ENCODE measurements at places on chromosomes 6 and 20.

DNA sequence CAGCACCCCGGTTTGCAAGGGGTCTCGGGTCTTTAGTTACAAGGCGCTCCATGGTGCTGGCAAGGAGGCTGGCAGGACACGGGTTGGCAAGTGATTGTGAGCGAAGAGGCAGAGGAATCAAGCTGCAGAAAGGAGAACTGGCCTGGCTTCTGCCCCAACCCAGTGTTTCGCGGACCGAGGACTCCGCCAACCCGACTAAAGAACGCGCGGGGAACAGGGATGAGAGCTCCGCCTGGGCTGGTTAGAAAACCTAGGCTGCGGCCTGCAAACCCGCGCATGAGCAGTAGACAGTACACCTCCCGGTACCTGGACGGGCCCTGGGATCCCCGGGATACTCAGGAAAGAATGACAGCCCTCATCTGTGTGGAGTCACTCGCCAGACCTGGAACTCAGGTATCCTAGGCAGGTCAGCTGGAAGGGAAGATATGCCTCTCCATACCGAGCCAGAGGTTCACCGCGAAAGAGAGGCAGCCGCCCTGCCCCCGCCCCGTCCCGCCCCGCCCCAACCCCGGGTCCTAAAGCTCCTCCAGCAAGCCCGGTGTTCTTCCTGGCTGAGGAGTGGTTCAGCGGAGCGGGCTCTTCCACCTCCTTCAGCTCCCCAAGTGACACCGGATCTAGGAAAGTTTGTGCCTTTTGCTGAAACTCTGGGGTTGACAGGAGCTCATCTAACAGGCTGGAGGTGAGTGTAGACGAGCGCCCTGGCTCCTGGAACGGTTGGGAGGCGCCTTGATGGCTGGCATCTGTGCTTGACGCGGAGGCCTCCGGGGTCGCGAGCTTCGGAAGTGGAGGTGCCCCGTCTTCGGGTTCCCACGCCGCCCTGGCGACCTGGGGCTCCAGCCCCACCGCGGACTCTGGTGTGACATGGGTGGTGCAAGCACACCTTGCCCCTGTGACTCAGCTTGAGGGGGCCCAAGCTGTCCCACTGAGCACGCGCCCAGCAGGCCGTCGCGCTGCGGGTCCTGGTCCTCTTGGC, 1847.3 kb upstream of the DEFB115 start:
- DNase-seq = no peak

GRCh38 chr6:149107520-149107919, 210.0 kb upstream of the TAB2 start:
- DNase-seq = no peak

DNA sequence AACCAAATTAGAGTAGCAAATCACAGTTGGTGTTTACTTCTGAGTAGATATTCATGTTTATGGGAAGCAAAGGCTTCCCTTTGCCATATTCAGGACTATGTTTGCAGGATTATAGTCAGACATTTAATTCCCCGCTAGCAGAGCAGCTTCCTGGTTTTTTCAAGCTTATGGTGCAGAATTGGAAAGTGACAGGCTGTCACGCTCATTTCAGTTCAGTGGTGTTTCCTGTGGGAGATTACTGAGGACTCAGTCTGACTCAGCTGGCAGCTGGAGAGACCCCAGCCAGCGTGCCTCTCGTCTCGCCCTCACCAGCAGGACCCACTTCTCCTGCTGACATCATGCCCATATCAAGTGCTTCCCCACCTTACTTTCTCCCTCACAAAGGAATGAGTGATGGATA, 85.1 kb downstream of the LYRM2 start:
- DNase-seq = no peak

- DNase-seq = no peak
These were observed 146.8 kb downstream of the TFAP2B start for GRCh38 chr6:50965495-50965894.

DNA sequence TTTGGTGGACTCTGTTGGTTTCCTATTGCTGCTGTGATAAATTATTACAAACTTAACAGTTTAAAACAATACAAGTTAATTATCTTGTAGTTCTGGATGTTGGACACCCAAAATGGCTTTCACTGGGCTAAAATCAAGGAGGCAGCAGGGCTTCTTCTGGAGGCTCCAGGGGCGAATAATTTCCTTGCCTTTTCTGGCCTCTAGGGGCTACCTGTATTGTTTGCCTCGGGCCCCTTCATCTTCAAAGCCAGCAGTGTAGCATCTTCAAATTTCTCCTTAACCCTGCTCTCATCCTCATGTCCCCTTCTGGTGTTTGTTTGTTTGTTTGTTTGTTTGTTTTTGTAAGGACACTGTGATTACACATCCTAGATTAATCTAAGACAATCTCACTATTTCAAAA, 60.5 kb upstream of the ANKEF1 start:
- no peak for DNase-seq

- no peak for DNase-seq
These were observed 146.9 kb downstream of the FOXC1 start for GRCh38 chr6:1756472-1757129.

DNA sequence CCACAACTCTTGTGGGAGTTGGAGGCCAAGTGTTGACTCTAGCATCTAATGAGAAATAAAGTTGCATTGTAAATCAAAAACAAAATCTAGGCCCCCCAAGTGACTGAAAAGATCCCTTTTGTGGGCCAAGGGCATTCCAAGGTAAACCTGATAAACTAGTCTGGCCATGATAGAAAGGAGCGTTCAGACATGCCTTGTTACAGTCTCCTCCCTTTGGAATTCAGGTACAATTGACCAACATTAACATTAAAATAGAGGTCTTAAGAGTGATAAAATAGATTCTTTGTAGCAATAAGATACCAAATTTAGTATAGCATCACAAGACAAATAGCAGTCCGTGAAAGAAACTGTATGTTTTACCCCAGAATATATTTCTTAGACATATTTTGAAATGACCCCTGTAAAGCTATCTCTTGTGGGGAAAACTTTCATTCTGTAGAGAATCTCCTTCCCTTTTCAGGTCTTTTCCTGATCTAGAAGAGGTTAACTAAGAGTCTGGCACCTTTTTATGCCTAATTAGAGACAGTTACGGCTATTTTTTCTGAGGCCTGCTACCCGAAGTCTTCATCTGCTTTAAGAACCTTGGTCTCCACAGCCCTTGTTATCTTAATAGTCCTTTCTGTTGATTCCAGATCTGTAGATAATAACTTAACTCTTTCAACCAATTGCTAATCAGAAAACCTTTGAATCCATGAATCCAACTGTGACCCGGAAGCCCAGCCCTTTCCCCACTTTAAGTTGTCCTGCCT, 495.4 kb upstream of the MMS22L start:
- no peak for DNase-seq

DNA sequence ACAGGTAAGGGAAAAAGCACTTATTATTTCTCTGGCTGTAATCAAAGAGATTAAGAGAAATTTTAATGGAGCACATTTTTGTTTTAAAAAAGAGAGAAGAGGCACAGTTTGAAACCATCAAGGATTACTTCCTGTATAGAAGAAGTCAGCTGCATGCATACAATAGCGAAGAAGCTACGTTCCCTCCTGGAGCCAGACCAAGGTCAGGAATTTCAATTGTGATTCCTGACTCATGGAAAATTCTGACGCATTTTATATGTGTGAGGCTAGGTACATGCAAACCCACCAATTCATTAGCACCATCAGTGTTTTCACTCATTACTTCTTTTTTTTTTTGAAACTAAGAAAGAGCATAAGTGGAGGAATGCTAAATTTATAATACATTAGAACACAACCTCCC, 232.7 kb upstream of the SGK1 start:
- DNase-seq = no peak

- DNase-seq = no peak
These were observed 1.9 kb downstream of the PHIP start for GRCh38 chr6:79076160-79076559.

DNA sequence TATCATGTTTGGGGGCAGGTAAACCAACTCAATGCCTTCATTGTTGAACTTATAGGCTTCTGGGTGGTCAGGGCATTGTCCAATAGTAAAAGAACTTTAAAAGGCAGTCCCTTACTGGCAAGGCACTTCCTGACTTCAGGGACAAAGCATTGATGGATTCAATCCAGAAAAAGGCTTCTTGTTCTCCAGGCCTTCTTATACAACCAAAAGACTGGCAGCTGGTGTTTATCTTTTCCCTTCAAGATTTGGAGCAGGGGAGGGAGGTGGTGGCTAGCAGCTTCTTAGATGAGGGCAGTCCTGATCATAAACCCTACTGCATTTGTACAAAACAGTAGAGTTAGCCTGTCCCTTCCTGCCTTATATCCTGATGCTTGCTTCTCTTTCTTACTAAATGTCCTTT, 57.5 kb downstream of the NCOA3 start:
- no peak for DNase-seq

DNA sequence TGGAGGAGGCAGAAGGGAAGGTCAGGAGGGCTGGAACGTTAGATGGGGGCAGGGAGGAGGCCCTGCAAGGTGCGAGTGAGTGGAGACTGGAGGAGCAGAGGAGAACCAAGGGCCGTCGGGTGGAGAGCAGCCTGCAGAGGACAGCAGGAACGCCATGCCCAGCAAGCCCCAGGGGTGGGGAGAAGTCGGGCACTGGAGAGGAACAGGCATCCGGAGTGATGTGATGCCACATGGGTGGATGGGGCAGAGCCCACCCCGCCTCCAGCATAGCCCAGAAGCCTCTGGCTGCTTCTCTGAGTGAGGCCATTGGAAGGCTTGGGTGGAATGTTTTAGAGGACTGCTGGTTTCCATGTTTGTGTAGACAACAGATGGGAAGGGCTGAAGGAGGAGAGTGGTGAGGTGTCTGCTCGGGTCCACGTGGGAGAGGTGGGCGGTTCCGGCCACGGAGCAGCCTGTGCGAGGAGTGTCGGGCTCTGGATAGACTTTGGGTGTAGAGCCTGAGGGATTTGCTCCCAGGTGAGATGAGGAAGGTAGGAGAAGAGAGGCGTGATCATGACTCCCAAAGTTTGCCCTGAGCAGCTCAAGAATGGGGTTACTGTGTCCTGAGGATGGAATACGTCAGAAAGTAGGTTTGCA, 221.4 kb downstream of the SMOC2 start:
- DNase-seq = no peak

DNA sequence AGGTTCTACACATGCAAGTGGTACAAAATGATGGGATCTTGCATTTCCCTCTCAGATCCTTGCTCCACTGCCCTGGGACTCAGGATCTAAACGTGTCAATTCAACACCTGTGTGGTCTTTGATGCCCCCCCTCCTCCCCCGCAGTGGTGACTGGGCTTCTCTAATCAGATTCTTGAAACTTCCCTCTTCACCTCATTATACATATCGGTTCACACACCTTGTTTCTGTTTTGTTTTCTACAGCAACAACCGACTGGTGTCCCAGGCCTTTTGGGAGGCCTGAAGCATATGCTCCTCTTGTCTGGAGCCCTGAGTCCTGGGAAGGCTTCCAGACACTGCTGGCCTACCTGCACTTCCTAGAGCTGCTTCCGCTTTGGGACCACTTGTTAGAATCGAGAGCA, 20.0 kb downstream of the SAMD3 start:
- no peak for DNase-seq

- no peak for DNase-seq
These were observed 262.0 kb upstream of the FOXQ1 start for GRCh38 chr6:1049900-1050299.

GRCh38 chr20:12072954-12073264, 155.2 kb downstream of the BTBD3 start:
- no peak for DNase-seq

GRCh38 chr6:37675606-37676005, 22.1 kb downstream of the MDGA1 start:
- no peak for DNase-seq

DNA sequence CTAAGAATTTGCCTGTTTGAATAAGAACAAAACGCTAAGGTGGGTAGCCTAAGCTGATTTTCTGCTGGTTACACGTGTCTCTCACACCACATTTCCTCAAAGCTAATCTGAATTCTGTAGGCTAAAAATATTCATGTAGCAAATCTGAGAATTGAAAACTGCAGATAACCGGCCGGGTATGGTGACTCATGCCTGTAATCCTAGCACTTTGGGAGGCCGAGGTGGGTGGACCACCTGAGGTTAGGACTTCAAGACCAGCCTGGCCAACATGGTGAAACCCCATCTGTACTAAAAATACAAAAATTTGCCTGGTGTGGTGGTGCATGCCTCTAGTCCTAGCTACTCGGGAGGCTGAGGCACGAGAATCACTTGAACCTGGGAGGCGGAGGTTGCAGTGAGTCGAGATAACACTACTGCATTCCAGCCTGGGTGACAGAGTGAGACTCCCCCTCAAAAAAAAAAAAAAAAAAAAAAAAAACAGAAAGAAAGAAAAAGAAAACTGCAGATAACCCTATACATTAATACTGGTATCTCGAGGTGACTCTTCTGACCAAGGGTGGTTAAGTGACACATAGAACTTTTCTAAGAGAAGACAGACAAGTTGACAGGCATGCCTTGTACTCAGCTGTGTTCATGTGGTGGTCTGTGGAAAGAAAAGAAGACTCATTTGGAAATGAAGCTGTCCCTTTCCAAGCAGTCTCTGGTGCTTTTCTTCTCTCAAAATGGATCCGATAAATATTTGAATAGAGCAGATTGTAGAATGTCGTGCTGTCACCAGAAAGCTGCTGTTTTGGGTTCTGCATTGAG, 24.7 kb upstream of the ASXL1 start:
- no peak for DNase-seq

DNA sequence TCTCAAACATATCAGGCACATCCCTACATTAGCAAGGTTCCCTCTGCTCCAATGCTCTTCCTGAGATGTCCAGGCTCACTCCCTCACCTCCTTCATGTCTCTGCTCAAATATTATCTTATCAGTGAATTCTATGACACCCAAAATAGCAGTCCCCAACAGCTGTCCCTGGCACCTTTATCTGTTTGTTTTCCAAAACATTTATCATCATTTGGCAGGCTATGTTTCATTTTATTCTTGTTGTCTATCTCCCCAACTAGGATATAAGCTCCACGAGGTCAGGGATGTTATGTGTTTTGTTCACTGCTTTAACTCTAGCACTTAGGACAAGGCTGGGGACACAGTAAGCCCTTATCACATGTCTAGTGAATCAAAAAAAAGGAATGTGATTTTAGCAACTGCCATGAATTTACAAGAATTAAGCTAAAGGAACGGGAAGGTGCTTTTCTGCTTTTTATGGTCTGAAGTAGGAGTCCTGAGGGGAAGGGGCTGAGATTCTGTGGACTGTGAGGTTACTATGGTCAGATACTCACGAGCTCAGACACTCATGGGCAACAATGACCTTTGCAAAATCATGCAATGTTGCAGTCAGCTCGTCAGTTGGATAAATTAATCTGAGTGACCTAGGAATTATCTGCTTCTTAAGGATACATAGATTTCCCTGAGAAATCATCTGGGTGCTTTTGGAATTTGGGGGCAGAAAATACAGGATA, 1.9 kb upstream of the IL22RA2 start:
- DNase-seq = no peak

DNA sequence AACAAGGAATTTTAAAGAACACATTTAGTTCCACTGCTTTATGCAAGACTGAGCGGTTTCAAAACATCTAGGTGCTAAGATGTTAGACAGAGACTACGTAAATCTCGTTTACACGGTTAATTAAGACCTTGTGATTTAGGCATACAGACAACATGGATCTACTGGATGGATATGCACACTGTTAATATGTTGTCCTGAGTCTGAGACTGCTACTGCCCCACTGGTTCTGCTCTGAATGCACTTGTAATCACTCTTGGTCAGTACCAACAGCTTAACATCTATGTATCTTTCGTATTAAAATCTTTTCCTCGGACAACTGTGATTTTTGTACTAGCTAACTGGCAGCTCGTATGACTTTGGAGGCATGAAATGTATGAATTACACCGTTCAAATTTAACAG, 3.1 kb downstream of the MAN1A1 start:
- no peak for DNase-seq

GRCh38 chr6:48619771-48620170, 508.8 kb upstream of the PTCHD4 start:
- DNase-seq = no peak

GRCh38 chr20:59560588-59561227, 43.6 kb upstream of the PHACTR3 start:
- DNase-seq = no peak

All from BE2C (cell line).